ENCODE measurements at places on chromosomes 7 and 10.
A peak's percentile ranks its signal among the peaks of the same experiment; 100 is the strongest.

GRCh38 chr7:85289279-85289678 is 102.4 kb upstream of the SEMA3D start:
- no peak for DNase-seq

- no peak for DNase-seq
These were observed 101.5 kb upstream of the EGR2 start for GRCh38 chr10:62917475-62918238.

- no peak for DNase-seq
These were observed 46.2 kb downstream of the CACUL1 start for GRCh38 chr10:118708571-118708970.

GRCh38 chr10:103547391-103547946 is 54.0 kb downstream of the NEURL1 start:
- no peak for DNase-seq

DNA sequence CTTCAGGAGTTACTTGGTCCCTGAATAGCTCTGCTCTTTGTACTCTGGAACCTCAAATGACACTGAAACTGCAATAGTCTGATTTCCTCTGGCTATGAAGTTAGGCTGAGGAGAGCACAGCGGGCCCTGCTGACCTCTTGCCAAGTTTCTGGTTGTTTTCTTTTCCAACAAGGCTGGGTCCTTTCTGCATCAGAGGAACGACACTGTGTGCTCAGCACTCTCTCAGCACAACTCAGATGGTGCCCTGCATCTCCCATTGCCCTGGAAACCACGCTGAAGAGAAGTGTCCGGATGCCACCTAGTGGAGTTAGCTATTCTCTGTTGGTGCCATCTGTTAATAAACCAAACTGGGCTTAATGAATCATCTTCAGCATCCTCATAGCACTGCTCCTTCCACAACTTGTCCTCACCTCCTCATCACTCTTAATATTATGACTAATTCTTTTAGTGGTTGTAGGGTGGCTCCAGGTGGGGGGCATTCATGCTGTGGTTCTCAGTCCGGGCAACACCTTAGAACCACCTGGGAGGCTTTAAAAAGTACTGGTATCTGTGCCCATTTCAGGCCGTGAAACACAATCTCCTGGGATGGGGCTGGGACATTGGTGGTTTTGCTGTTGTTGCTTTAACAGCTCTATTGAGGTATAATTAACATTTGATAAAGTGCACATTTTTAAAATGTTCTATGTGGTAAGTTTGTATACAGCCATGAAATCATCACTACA is 8.2 kb upstream of the EFCAB10 start:
- peak; percentile 72 for DNase-seq

Measured in NCI-H1105 (cell line).